ENCODE measurements at places on chromosomes 7 and 10.

- no peak for DNase-seq
Observed at GRCh38 chr10:78552261-78552811, 516.4 kb upstream of the ZMIZ1 start.

GRCh38 chr10:74334221-74334620 is 183.2 kb downstream of the ADK start:
- DNase-seq: peak; percentile 15

- no peak for DNase-seq
Observed at GRCh38 chr7:137987968-137988367, 13.9 kb downstream of the CREB3L2 start.

- DNase-seq: no peak
Observed at GRCh38 chr7:14480281-14480680, 422.3 kb downstream of the DGKB start.

- DNase-seq: peak; percentile 39
Observed at GRCh38 chr7:106039486-106040060, 72.5 kb downstream of the SYPL1 start.

DNA sequence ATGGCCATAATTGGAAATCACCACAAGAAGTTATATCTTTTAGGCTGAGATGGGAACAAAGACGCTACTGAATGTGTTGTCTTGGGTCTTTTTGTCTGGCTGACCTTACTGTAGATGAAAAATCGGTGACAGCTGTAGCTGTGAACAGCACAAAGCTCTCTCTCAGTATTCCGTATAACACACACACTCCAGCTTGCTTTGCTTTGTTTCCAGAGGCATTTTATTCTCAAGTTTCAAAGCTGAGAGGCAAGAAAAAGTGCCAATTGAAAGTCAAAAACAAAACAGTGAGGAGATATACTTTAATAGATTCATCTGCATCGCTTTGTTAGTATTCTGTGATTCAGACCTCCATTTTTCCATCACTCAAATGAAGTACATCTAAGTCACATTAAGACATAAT is 39.6 kb upstream of the CABCOCO1 start:
- DNase-seq: no peak

GRCh38 chr10:102289356-102289755 is 44.0 kb downstream of the GBF1 start:
- DNase-seq: no peak

- peak; percentile 71 for DNase-seq
Observed at GRCh38 chr10:87862679-87863052, 667 bp downstream of the KLLN start.

- no peak for DNase-seq
Observed at GRCh38 chr7:157786375-157787274, 449.8 kb downstream of the DNAJB6 start.

- no peak for DNase-seq
Observed at GRCh38 chr10:128481152-128481840, 355.1 kb upstream of the MKI67 start.

DNA sequence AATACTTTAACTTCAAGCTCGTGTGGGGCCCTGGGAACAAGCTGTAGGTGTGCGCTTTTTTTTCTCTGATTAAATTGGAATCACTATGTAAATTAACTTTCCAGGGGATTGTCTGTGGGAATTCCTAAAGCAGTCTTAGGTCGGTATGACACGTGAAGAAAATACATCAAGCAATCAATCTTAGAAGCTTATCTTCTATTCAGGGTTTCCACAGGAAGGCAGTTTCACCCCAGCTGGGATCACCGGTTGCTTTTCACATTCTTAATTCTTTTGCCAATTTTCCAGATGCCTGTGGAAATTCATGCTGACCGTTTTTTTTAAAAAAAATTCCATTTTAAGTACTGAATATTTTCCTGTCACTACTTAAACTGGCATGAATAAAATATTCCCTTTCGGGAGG is 41.9 kb downstream of the CAMK1D start:
- DNase-seq: no peak

DNA sequence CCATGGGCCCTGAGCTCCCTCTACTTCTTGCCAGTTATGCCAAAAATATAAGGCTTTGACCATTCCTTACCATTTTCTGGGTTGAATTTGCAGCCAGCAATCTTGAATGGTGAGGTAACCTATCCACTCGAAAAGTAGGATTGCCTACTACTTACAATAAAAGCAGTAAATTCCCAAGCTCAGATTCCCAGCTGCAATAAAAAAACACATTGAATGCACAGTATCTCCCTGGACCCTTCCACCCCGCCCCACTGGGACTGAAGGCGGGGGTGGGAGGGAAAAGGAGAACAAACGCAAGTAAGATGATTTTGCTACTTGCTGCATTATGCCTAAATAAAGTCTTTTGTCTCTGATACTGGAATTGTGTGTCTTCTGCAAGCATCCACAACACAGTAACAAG is 301.9 kb downstream of the HGF start:
- DNase-seq: no peak

GRCh38 chr10:43853369-43853768 is 204.7 kb upstream of the ZNF32 start:
- DNase-seq: peak; percentile 21

DNA sequence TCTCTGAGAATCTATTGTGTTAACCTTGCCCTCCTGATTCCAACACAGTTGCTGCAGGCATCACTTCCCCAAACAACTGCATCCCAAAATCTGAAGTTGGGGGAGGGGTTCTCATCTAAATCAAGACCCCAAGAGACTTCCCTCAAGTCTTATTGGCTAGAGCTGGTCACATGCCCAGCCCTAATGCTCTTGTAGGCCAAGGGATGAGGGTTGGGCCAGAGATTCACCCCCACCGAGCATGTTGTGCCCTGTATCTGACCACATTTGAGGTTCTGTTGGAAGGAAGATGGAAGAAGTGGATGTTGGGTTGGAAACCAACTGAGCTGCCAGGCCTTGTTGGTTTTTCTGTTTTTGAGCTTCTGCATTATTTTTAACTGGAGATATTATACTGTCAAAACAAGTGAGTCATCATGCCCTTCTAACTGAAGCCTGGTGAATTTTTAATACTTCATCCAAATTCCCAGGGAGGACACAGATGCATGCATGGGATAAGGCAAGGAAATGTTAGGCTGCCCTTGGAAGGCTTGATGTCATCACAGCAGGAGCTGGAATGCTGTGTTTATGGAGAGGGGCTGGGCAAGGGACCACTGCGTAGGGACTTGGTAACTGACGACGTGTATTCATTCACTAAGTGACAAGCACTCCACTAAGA is 68.6 kb upstream of the CACUL1 start:
- peak; percentile 30 for DNase-seq

GRCh38 chr7:93160410-93160809 is 12.2 kb upstream of the SAMD9L start:
- peak; percentile 94 for DNase-seq

DNA sequence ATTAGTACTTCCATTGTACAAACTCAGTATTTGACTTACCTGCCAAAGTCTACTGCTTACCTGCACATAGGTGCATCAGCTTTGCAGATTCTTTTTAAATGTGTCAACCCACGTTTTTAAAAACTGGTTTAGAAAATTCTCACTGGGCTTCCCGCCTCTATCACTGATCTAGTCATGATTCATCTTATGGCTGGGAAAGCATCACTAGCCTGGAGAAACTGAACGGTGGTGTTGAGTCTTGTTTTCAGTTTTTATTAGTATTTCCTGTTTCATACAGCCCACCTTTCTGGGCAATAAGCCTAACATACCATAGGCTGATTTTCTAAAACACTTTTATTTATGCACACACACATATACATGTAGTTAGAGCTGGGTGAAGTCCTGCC is 19.7 kb downstream of the DOCK1 start:
- DNase-seq: peak; percentile 39

DNA sequence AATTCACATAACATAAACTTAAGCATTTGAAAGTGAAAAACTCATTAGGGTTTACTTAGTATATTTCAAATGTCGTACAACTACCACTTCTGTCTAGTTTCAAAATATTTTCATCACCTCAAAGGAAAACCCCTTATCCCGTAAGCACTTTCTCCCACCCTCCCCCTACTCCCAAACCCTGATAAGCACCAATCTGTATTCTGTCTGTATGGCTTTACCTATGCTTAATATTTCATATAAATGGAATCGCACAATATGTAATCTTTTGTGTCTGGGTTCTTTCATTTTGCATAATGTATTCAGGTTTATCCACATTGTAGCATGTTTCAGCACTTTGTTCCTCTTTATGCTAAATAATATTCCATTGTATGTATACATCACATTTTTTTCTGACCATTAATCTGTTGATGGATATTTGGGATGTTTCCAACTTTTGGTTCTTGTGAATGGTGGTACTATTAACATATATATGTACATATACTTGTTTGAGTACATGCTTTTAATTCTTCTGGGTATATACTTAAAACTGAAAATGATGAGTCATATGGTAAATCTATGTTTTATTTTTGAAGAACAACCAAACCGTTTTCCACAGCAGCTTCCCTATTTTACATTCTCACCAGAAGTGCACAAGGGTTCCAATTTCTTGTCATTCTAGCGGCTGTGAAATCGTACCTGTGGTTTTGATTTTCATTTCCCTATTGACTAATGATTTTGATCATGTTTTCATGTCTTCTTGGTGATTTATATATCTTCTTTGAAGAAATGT is 6.2 kb upstream of the STARD3NL start:
- no peak for DNase-seq

DNA sequence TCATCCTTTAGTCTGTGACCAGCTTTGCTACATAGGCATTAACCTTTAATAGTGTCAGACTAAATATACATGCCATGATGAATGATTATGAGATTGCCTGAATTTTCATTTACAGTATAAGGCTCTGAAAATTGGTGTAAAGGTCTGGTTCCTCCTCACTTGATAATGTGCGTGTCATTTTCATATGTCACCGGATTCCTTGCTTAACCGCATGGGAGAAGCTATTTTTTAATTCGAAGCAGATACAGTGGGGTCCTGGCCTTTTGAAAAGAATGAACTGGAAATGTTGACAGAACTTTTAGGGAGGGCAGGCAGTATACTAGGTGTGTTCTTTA is 192.4 kb upstream of the SH2B2 start:
- no peak for DNase-seq

- peak; percentile 75 for DNase-seq
Observed at GRCh38 chr10:73762915-73763314, 18.7 kb downstream of the SEC24C start.

DNA sequence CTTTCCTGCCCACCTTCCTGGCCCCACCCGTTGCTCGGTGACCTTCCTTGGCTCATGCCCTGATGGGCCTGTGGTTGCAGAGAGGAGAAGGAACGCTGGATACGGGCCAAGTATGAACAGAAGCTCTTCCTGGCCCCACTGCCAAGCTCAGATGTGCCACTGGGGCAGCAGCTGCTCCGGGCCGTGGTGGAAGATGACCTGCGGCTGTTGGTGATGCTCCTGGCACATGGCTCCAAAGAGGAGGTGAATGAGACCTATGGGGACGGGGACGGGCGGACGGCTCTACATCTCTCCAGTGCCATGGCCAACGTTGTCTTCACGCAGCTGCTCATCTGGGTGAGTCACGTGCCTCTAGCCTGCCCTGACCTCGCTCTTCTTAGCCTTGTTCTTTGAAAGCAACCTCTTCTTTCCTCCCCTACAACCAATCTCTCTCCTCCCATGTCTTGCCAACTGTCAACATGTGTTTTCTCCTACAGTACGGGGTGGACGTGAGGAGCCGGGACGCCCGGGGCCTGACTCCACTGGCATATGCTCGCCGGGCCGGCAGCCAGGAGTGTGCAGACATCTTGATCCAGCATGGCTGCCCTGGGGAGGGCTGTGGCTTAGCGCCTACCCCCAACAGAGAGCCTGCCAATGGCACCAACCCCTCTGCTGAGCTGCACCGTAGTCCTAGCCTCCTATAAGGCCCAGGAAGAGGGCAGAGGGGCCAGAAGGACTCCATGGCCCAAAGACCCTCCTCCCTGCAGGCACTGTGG is 24.1 kb downstream of the GBX1 start:
- DNase-seq: no peak

GRCh38 chr7:50267525-50268041 is 36.9 kb upstream of the IKZF1 start:
- no peak for DNase-seq

GRCh38 chr7:132394283-132395198 is 181.7 kb downstream of the PLXNA4 start:
- DNase-seq: peak; percentile 44

GRCh38 chr10:121594623-121595350 is 3.5 kb downstream of the FGFR2 start:
- peak; percentile 24 for DNase-seq

DNA sequence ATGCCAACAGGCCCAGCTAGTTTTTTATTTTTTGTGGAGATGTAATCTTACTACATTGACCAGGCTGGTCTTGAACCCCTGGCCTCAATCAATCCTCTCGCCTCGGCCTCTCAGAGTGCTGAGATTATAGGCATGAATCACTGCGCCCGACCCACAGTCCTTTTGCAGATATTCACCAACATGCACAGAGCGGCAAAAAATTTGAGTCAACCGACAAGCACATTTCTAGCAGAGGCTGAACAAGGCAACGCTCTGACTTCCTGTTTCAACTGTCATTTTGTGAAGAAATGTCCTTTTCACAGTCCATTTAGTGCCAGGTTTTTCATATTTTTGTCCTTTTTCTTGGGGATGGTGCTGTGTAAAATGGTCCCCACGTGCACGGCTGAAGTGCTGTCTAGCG is 71.1 kb upstream of the KAT6B start:
- DNase-seq: no peak

- DNase-seq: no peak
Observed at GRCh38 chr10:105509517-105509916, 868.4 kb downstream of the SORCS3 start.

GRCh38 chr10:70587045-70587658 is 15.4 kb downstream of the PRF1 start:
- DNase-seq: no peak

DNA sequence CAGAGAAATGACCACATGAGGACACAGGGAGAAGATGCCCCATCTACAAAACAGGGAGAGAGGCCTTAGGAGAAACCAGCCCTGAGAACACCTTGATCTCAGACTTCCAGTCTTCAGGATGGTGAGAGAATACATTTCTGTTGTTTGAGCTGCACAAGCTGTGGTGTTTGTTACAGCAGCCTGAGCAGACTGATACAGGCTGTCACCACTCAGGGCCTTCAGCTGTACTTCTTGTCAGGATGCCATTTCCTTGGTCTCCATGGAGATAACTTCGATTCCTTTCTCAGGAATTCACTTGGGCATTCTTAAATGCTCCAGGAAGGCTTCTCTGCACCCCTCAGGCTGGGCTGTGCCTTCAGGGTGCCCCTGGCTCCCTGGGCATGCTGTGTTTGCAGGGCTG is 85.7 kb upstream of the IGFBP3 start:
- peak; percentile 34 for DNase-seq

DNA sequence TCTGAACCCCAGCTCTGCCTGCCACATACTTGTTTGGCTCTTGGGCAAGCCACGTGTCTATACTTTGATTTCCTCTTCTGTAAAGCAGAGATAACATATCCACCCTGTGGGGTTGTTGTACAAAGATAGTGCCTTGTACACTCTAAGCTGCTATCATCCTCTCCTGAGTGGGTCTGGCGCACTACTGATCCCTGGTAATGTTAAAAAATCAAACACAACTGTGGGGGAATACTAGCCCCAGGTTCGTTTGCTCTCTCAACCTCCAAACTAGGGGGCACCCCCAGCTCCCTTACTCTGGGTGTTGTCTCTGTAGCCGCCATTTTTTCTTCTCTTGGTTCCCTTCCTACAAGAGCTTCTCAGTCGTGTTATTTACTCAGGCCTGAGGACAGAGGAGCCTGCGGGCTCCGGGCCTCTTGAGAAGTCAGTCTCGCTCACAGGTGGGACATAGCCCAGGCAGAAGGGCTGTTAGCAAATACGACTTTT is 1.0 kb downstream of the POLM start:
- no peak for DNase-seq

- no peak for DNase-seq
Observed at GRCh38 chr10:71651928-71652327, 67.7 kb downstream of the C10orf105 start.
